ENCODE measurements at places on chromosomes 16 and 17.

DNA sequence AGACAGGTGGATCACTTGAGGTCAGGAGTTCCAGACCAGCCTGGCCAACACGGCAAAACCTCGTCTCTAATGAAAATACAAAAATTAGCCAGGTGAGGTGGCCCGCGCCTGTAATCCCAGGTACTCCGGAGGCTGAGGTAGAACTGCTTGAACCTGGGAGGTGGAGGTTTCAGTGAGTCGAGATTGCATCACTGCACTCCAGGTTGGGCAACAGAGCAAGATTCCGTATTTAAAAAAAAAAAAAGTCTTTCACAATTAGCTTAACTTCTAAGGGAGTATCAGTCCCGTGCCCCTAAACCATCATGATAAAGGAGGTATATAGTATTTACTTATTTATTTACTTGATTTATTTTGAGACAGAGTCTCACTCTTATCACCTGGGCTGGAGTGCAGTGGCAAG is 3.4 kb upstream of the MEFV start:
- no peak for DNase-seq

GRCh38 chr16:71894229-71894920 is 956 bp upstream of the IST1 start:
- DNase-seq, result peak; percentile 51

GRCh38 chr17:51645056-51645455 is 384.7 kb downstream of the UTP18 start:
- DNase-seq, result no peak

GRCh38 chr17:17933775-17934174 is 38.4 kb downstream of the TOM1L2 start:
- no peak for DNase-seq

Data from activated naive CD4-positive, alpha-beta T cell treated with anti-CD3 and anti-CD28 coated beads, Interleukin-2, amount 10 ng/mL, durations not matched to agents 7 days and 5 days (primary cell).